Activated T-helper 1 cell treated with anti-CD3 and anti-CD28 coated beads, Interleukin-2, amount 50 U/mL, for 16 hours (primary cell): ENCODE measurements at places on chromosomes 3 and 15.

GRCh38 chr3:61141227-61141626 lies 110.0 kb downstream of the FHIT start:
- DNase-seq: no peak

GRCh38 chr3:168991803-168992202 lies 671.7 kb downstream of the MECOM start:
- DNase-seq: no peak

DNA sequence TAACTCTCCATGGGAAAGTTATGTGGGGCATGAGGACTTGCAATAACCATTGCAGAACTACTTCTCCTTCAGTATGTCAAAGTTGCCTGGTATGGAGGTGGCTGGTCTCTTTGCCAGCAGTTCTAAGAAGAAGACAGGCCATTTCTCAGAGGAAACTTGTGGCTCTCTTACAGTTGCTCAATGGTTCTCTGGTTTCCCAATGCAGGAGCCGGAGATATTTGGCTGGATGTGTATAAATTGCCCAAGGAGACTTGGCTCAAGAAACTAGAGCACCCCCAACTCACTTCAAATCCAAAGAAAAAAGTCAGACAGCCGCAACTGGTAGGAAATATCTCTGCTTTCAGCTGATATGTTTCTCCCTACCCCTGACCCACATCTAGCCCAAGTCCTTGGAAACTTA lies 24.2 kb downstream of the WDR93 start:
- no peak for DNase-seq

DNA sequence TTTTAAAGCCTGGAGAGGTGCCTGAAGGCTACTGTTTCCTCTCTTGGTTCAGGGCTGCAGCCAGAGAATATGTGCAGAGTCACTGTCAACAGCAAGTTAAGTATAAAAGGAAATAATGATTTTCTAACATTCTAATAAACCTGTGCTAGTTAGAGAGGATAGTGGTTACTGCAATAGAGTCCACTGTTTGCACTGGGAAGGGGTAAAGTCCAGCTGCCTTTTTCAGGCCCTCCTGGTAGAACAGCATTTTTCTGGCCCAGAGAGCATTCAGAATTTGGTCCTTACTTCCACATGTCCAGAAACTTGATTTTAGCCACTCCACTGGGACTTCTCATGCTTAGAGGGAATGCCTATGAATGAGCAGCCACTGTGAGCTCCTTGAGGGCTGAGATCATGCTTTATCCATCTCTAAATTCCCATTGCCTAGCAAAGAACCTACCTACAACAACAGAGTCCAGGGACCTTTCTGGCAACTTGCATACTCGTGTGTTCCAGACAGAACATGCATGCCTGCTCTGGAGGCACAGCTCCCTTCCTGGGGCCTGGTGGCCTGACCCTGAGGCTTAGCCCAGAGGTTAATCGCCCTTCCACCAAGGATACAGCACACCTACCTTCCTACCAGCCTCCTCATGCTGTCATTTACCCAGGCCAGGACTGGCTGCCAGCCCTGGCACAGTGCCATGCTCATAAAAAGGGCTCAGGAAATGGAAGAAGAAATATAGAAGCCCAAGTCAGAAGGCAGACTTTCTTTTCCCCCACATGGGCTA lies 50.3 kb upstream of the ATP13A3 start:
- DNase-seq: no peak

DNA sequence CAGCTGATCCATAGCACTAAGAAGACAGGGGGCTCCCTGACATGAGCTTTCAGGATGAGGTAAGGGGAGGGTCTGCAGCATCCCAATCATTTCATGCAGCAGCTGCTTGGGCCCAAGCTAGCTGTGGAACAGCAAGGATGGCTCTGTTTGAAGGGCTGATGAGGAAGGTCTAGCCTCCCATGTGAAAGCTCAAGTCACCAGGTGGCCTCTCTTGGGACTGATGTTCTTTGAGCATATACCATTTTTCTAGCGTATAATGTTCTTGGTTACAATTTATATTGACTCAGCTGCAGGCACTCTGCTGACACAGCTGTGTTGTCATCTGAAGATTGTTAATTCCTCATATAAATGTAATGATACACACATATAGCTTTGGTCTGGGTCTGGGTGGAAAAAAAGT lies 87.0 kb downstream of the CD200R1L start:
- no peak for DNase-seq
